A673 (cell line): ENCODE measurements at places on chromosomes 3 and 15.

DNA sequence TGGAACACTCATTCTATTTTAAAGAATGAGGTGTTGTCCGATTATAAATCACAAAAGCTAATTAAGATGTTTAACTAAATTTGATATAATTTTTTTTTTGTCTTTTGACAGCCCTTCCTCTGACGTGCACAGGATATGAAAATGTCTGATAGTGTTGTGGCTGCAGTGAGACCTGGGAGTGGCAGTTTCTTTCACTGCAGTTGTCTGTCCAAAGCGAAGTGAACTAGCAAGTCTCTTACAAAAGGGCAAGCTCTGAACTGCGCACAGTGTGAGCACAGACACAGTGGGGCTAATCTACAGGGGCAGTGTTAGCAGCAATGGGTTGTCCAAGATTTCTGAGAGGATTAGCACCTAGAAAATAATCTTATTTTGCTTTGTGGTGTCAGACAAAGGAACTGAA is 29.1 kb upstream of the MYRIP start:
- DNase-seq, result no peak

- DNase-seq, result no peak
These were observed 675 bp downstream of the TSEN2 start for GRCh38 chr3:12484983-12485327.

- no peak for DNase-seq
These were observed 187.7 kb downstream of the GREM1 start for GRCh38 chr15:32905481-32905880.

GRCh38 chr15:81485806-81486205 is 111.8 kb upstream of the TMC3 start:
- DNase-seq, result no peak

DNA sequence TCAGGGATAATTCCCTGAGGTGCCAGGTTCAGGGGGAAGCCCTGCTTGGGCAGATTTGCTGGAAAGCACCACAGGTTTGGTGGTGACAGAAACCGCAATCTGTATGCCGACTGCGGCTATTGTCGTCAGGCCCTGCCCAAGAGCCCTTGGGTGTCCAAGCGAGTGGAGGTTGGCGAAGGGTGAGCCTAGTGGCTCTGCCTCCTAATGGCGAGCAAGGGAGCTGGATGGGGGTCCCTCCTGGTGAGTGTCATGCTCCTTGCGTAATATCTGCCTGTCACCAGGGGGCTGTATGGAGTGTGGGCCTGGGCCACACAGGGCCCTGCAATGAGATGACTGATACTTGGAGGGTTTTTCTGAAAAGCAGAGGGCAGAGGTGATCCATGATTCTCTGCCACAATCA is 101.6 kb downstream of the EPHB1 start:
- no peak for DNase-seq

- no peak for DNase-seq
These were observed 1.2 kb downstream of the TRIM71 start for GRCh38 chr3:32818970-32819511.

DNA sequence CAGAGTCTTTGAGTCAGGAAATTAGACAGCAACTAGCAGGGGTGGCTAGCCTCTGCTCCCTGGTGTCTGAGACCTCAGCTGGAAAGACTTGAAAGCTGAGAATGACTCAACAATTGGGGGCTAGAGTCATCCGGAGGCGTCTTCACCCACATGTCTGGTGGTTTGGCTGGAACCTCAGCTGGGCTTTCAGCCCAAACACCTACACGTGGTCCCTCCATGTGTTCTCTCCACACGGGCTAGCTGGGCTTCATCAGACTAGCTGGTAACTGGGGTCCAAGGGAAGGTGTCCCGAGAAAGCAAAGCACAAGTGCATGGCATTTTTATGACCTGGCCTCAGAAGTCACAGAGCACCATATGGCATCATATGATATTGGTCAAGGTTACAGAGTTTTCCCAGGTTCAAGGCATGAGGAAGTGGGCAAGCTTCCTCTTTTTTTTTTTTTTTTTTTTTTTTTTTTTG is 19.9 kb upstream of the ABHD2 start:
- DNase-seq, result peak; percentile 11

- DNase-seq, result peak; percentile 93
These were observed 63.6 kb upstream of the ARL8B start for GRCh38 chr3:5058471-5058951.

- no peak for DNase-seq
These were observed 71.1 kb downstream of the HMCES start for GRCh38 chr3:129349791-129350190.

DNA sequence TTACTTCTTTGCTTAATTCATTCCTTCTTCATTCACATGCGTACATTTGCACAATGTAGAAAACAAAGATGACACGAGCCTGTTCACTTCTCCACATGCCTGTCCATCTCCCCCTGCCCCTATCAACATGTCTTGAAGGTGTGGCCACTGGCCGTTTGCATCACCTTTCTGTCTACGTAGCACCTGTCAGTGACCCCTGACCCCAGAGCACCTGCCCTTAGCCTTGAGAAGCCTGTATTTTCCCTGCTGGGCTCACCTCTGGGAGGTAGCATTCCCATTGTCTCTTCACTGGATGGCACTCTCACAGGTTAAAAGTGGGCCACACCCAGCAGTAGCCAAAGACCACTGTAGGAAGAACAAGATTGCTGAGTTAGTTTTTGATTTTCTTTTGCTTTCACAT is 234.1 kb downstream of the THSD4 start:
- DNase-seq, result no peak

DNA sequence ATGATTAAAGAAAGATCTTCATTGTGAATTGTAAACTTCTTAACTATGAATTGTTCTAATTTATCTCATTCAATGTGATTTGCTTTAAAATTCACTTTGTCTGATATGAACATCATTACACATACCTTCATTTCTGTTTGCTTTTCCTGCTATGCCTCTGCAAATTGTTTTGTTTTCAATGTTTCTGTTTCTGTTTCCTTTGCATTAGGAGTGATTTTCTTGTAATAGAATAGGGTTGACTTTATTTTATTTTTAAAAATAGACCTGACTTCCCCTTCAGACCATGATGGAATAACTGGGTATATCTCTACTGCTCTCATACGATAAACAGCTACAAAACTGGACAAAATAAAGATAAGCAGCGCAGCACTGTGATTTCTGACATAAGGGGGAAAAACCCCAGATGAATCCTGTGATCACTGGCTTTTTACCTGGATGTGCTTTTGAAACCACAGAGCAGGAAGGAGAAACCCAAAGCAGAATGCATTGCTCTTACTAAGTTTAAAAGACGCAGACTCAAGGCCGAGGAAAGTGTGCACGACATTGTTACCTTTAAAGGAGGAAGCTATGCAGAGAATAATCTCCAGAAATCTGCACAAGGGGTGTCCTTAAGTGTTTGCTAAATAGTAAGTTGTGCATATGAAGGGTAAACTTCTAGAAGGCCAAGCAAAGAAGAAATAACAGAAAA is 420.2 kb downstream of the TBC1D5 start:
- DNase-seq, result no peak

- no peak for DNase-seq
These were observed 11.9 kb downstream of the FYCO1 start for GRCh38 chr3:45983770-45984169.

GRCh38 chr3:28267984-28268849 is 26.8 kb downstream of the CMC1 start:
- DNase-seq, result peak; percentile 2

- DNase-seq, result no peak
These were observed 50.3 kb downstream of the LSM3 start for GRCh38 chr3:14228681-14229470.

GRCh38 chr15:96323319-96324145 is 7.0 kb upstream of the NR2F2 start:
- no peak for DNase-seq

DNA sequence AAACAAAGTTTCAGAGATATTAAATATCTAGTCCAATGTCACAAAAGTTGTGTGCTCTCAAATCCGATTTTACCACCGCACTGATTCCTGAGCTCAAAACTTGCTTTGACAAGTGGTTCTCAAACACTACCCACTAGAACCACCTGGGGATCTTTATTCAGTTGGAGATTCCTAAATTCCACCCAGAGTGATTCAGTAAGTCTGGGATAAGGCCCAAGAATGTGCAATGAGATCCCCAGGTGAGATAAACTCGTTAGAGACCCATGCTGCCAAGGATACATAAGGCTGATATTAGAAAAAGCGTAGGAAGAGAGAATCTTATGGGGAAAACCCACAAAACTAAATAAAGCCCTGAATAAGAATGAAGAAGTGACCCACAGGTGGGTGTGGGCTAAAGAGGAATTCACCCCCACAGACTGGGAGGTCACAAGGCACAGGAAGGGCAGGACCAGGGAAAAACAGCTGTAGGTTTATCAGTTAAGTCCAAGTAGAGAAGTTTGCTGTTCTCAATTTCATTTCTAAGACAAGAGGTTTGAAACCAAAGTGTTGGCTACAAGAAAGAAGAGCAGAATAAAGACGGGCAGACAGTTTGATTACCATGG is 11.5 kb upstream of the RPS17 start:
- no peak for DNase-seq

- DNase-seq, result peak; percentile 30
These were observed 124.4 kb downstream of the FEZF2 start for GRCh38 chr3:62248734-62249483.

- DNase-seq, result no peak
These were observed 75.9 kb upstream of the SPRED1 start for GRCh38 chr15:38176691-38177090.

GRCh38 chr3:48466386-48467109 is 20.0 kb downstream of the ATRIP start:
- DNase-seq, result no peak

GRCh38 chr3:40677321-40677720 is 152.6 kb downstream of the ZNF621 start:
- peak; percentile 1 for DNase-seq

GRCh38 chr3:3023111-3023745 is 86.9 kb downstream of the IL5RA start:
- DNase-seq, result peak; percentile 35

DNA sequence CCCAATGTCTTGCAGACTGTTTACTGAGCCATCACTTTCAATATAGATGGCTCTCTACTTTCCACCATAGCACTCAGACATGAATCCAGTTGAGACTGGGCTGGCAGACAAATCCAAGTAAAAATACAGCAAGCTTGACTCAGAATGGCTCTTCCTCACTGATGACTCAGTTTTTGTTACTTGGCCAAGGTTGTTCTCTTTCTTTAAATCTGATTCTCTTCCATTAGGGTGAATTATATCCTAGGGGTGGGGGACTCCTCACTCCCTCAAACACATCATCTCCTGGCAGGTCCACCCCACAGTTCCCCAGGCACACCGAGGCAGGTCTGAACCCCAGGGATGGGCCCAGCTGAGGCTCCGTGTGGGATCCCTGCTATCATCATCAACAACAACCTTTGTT is 157.9 kb downstream of the MEX3B start:
- DNase-seq, result no peak

DNA sequence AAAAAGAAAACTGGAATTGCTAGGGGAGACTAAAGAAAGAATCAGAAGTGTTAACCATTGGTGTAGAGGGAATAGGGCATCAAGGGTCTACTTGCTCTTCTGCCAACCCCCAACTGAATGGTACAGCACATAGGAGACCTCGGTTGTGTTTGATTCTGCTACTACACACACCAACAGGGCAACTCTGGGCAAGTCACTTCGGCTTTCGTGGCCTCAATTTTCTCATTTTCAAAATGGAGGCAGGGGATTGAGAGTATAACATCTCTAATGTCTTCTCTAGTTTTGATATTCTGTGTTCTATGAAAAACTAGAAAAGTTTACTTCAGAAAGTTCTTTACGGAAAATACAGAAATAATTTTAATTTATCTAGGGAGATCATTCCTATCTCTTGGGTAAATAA is 120.3 kb upstream of the PHLDB2 start:
- no peak for DNase-seq

GRCh38 chr3:63798949-63799348 is 20.1 kb upstream of the C3orf49 start:
- no peak for DNase-seq

- DNase-seq, result no peak
These were observed 156.9 kb upstream of the RASGRP1 start for GRCh38 chr15:38721568-38721945.

DNA sequence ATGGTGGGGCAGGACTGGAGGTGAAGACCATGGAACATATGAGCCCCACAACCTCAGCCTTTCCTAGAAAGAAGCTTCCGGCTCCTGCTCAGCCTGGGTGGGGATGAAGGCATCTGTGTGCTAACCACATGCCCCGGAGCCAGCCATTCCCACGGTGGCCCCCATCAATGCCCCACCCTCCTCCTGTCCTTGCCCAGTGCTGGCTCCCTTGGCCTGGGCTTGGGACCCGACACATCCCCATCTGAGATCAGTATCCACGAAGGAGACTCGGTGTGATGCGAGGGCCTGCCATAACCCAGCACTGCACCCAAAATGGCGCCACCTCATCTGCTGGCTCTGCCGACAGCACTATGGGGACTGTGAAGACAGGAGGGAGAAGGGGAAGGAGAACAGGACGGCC is 16.5 kb upstream of the PLXND1 start:
- DNase-seq, result no peak

GRCh38 chr15:71250936-71251583 is 135.8 kb downstream of the THSD4 start:
- DNase-seq, result no peak

GRCh38 chr3:134650431-134651346 is at the start of gene KY:
KY (minus strand) TSS chr3:134651022; CDS start chr3:134650960, 62 bp downstream.
- peak; percentile 10 for DNase-seq

DNA sequence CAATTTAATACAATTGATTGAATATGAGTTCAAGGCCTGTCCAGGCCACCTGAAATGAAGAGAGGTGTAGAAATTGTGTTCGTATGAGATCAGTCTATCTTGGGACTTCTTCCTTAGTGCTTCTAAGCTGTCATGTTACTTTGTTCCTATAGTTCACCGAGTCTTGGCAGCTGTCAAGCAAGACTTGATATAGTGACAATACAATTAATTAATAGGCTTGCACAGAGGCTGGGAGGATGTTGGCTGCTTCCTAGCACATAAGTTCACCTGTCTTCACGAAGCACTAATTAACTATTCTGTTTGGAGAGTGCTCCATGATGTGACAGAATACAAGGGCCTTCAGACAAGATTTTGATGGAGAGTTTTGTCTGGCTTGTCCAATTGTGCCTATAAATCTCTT is 103.7 kb upstream of the CD96 start:
- no peak for DNase-seq

- DNase-seq, result no peak
These were observed 6.3 kb upstream of the MTHFS start for GRCh38 chr15:79903144-79903543.

- DNase-seq, result peak; percentile 18
These were observed 96.1 kb downstream of the TFDP2 start for GRCh38 chr3:142053244-142053643.

DNA sequence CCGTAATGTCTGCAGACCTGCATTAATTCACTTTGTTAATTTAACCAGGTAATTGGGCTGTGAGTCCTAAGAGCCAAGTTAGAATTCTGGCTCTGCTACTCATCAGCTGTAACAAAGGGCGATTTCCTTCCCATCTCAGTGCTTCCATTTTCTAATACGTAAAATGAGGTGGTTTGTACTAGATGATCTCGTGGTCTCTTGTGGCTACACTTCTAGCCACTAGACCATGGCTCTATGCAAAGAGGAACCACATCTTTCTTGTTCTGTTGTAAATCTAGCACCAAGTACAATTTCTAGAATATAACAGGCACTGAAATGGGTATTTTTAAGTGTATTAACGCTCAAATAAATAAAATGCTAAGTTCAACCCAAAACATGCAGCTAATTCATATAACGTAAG is 174.4 kb upstream of the THBS1 start:
- DNase-seq, result no peak
